ENCODE measurements at places on chromosomes 2 and 18.

DNA sequence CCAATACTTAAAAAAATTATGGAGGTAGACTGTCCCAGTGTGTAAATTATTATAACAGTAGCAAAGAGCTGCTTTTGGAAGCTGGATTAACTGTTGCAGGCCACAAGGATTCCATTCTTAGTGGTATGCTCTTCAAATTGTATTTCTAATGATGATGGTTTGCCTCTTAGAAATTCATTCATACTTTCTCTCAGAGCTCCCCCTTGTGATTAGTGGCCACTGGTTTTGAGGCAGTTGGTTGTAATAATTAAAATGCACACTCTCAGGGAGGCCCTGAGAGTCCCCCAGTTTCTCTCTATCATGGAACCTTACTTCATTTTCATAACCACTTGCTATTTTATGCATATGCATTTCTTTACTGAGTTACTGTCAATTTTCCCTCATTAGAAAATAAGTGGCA, 122.5 kb downstream of the PLA2R1 start:
- no peak for DNase-seq

- DNase-seq = no peak
These were observed 33.3 kb downstream of the CCDC85A start for GRCh38 chr2:56217106-56217505.

GRCh38 chr18:23992089-23992940, 22.2 kb upstream of the TTC39C start:
- peak; percentile 51 for DNase-seq

- DNase-seq = no peak
These were observed 45.6 kb upstream of the ODC1 start for GRCh38 chr2:10493634-10494281.

- DNase-seq = no peak
These were observed 26.5 kb downstream of the BCL2 start for GRCh38 chr18:63292831-63293683.

DNA sequence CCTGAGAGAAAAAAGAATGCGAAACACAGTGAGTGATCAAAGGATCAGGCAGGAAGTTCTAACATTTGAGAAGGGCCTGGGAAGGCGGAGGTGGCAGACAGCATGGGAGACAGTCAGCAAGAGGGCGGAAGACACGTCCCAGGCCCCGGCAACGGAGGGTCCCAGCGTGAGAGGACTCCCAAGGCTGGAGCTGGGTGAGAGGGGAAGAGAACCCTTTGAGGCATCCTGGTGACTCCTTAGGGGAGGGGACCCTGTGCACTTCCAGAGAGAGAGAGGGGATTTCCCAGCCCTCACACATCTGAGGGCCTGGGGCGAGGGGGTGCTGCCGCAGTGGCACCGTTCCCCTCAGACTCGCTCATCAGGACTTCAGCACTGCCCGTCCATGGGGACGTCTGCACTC, 133.4 kb downstream of the RTP5 start:
- no peak for DNase-seq

DNA sequence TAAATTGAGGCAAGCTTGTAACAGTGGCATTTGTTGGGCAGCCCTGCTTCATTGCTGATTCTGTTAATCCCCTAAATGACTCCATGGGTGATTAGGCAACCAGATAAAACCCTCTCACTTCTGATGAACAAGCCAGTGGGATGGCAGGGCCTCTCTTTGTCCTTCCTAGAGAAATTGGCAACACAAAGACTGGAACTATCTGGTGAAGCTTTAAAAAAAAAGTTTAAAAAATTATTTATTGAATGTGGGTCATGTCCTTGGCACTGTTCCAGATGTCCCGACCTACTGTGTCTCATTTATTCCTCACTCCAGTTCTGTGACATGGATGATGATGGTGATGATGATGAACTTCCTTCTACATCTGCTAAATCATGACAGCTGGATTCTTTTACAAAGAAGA, 30.8 kb downstream of the NRP2 start:
- DNase-seq = no peak

GRCh38 chr2:153110486-153110885, 368.1 kb downstream of the RPRM start:
- DNase-seq = no peak

- no peak for DNase-seq
These were observed 86.5 kb downstream of the EFEMP1 start for GRCh38 chr2:55837073-55837472.

GRCh38 chr2:137951586-137951985, 12.7 kb upstream of the HNMT start:
- DNase-seq = no peak

DNA sequence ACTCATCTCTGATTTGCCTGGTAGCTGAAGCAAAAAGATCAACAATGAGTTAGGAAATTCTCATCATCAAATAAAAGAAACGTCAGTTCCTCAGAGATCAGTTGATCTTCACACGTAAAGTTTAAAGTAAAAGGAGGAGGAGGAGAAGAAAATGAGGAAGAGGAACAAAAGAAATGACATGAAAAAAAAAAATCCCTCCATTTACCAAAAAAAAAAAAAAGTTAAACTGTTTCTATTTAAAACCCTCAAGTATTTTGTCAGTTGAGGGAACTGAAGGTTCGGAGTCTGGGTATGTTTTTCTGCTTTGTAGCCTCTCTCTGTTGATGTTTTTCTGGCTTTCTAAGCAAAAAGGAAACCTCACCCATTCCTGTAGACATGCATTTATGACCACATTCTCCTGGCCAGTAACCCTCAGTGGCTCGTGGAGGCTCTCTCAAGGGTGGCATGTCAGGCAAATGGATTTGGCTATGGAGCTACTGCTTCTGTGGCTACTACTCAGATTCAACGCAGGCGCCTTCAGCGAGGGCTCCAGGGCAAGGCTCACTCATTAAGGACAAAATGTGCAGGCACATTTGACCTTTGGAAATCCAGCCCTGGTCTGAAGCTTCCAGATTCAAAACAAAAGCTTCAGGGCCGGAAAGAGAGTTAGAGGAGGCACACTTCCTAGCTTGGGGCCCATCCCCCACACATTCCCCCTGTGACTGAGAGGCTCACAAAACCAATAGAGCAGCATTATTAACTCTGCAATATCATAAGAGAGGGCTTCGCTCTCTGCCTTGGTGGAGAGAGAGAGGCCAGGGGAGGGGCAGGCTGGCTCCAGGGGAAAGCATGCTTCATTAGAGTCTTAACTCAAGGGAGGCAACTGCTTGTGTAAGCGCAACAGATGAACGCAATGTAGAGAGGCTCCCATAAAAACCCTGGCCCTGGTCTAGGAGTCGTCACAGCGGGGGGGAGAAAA, 22.3 kb downstream of the KLF7 start:
- peak; percentile 83 for DNase-seq

- peak; percentile 69 for DNase-seq
These were observed 483.2 kb downstream of the METTL4 start for GRCh38 chr18:2087877-2088673.

DNA sequence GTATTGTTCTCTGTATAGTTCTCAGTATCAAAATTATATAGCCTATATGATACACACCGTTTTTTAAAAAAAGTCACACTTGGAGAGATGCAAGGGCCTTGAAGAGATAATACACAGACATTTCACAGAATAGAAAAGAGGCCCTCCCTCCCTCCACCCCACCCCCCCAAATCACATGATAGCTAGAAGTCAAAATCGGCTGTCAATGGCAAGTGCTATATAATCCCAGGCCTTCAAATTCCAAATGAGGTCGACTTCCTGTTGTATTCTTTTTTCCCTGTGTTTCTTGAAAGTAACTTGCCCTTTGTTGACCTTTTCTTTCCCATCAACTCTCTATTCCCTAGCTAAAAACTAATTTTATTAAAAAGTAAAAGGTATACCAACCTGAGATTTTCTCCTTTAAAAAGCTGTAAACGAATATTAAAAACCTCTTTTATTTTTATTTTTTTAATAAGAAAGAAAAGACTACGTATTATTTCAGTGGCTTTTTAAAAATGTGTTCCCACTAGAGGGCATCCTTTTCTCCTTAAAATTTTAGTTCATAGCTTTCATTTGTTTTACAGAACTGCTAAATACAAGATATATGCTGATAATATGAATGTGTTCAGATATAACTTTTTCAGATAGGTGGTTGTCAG, 46.6 kb downstream of the KCMF1 start:
- DNase-seq = no peak

DNA sequence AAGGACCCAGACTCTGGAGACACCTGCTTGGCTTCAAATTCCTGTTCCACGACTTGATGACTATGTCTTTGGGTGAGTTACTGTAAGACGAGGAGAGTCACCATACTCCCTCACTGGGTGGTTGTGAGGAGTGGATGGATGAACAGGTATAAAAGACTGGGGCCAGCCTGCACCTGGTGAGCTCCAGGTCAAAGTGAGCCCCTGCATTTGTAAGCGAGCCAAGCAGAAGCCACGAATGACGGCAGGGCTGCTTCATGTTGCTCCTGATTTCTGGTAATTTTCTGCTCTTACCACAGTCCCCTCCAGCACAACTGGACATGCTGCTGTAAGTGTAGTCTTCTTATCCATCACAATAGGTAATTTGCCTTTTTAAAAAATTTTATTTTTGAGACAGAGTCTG, 86.6 kb downstream of the POLR1A start:
- no peak for DNase-seq

GRCh38 chr2:127371037-127371436, 16.7 kb downstream of the MAP3K2 start:
- peak; percentile 52 for DNase-seq

DNA sequence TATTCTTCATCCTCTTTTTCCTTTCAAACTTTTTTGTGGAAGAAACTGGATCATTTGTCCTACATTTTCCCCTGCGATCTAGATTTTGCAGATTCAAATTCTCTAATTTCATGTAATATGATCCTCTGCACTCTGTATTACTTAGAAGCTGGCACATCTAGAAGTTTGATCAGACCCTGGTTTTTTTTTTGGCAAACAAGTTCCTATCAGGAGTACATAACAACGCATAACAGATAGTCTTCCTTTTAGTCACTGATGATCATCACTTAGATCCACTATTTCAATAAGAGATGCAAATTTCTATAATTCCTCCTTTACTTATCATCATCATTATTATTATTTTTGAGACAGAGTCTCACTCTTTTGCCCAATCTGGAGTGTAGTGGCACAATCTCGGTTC, 117.1 kb downstream of the CDH2 start:
- no peak for DNase-seq

DNA sequence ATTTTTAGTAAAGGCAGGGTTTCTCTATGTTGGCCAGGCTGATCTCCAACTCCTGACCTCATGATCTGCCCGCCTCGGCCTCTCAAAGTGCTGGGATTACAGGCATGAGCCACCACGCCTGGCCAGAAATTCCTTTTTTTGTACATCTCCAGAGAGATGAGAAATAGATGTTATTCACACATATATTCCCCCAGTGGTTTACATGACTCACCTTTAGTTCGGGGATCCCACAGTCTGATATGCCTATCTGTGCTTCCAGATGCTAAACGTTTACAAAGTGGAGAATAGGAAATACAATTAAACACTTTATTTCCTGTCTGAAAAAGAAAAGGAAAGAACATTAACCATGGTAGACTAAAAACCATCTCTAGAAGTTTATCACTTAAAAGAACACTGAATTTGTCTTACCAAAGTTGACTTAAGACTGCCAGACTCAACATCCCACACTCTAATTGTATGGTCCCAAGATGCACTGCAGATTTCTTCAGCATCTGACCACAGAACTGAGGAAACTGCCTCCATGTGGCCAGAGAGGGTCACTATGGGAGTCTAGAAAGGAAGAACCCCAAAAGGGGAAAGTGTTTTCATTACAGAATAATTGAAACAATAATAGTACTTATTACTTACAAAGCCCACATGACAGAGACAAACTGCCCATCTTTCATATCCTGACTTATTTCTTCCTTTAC, 12.6 kb upstream of the ICA1L start:
- no peak for DNase-seq

DNA sequence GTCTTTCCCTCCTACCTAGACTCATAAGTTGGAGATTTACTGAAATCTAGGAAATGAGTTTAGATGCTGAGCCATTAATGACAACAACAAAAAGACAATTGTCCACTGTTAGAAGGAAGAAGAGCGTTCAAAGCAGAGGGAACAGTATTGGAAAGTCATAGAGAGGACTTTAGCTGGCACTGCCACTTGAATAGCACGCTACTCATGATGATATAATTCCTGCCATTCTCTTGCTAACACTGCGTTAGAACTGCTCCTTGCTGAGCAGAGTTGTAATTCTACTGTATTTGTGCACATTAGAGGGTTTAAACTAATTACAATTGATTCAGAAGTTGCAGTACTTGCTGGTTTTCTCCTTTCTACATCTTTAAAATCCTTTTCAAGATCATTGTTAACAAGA, 9.0 kb upstream of the AFTPH start:
- no peak for DNase-seq

GRCh38 chr2:86238354-86238753, 39.1 kb downstream of the MRPL35 start:
- no peak for DNase-seq

GRCh38 chr2:148582679-148583511, 61.7 kb upstream of the EPC2 start:
- DNase-seq = no peak

DNA sequence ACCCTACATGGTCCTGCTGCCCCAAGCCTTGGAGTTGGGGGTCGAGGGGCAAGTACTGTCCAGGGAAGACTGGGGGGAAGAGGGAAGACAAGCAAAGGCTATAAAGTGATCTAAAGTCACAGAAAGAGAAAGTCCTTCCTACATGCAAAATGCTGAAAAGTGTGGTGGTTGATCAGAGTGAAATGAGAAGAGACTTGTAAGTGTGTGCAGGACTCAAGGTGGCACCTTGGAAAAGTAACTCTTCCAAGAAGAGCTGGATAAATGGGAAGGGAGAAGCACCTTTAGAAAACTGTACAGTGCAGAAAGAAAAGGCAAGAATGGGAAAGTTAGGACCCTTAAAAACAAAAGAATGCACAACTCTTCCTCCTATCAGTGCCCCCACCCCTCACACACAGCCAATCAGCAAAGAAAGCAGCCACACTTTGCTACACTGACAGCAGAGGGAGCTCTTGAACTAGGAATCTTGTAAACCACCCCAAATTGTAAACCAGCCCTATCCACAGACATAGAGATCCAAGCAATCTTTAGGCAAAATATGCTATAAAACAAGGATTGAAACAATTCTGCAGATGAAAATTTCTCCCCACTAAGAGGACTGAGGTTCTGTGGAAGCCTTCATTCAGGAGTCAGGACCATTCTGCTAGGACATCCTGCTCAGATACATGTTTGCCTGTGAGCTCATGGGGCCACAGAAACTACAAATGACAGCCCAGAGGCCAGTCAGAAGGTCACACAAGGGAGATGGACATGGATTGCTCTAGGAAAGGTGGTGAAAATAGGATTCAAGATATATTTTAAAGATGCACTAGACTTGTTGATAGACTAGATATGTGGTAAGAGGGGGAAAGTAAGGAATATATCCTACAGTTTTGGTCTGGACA, 146.4 kb downstream of the FTCDNL1 start:
- no peak for DNase-seq

- DNase-seq = peak; percentile 7
These were observed 19.5 kb upstream of the TNS1 start for GRCh38 chr2:218022131-218022850.

DNA sequence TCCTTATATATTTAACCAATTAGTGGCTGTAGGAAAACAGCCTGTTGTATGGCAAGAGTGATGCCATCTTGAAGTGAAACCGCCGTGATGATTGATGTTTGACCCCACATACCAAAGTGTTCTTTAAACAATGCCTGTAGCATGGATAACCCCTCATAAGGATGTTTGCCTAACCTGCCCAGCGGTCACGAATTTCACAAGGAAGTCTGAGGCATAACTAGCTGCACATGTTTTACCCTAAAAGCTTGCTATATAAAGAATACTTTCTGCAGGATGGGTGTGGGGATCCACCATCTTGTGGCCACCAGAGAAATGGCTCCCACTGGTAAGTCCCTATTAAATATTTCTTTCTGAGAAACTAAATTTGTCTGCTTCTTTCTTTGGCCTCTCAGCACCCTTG, 68.7 kb downstream of the ZDBF2 start:
- DNase-seq = no peak

GRCh38 chr2:69083235-69083748, 70.3 kb downstream of the ANTXR1 start:
- no peak for DNase-seq
